ENCODE measurements at places on chromosomes 4 and X.
A peak's percentile ranks its signal among the peaks of the same experiment; 100 is the strongest.

DNA sequence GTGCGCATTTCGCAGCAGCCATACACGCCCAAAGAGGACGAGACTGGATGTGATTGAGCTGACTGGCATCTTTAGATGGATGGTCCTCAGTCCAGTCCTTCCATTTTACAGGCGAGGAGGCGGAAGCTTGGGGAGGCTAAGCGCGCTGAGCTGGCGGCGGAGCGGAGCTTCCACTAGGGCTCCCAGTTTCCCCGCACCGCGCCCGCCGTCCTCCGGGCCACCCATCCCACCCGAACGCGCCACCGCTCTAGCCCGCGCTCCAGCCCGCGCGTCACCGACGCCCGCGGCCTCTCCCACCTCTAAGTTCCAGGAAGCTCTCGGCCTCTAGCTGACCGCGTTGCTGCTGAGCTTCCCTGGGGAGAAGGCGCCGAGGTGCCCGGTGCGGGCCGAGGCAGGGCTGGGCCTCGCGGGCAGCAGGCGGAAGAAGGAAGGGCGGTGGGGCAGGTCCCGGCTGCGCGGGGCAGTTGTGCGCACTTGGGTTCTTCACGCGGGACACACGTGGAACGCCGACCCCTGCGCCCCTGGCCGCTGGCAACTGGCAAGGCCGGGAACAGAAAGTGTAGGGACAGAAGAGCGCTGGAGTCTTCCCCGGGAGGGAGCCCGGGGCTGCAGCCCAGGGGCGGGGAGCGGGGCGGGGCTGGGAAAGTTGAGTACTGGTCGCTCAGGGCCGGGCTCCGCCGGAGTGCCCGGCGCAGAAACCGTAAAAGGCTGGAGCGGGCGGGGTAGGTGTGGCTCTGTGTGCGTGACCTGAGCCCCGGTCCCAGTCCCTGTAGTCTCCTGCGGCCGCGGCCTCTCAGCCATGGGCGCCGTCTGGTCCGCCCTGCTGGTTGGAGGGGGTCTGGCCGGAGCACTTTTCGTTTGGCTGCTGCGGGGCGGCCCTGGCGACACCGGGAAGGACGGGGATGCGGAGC lies at the start of gene STBD1:
TSS of gene STBD1 (plus strand) at position 763 of the 911 bp plus-strand sequence. CDS start at position 800, 37 bp downstream.
- DNase-seq = peak; percentile 64

GRCh38 chrX:70292788-70293187 lies 2.9 kb downstream of the KIF4A start:
- DNase-seq = no peak

DNA sequence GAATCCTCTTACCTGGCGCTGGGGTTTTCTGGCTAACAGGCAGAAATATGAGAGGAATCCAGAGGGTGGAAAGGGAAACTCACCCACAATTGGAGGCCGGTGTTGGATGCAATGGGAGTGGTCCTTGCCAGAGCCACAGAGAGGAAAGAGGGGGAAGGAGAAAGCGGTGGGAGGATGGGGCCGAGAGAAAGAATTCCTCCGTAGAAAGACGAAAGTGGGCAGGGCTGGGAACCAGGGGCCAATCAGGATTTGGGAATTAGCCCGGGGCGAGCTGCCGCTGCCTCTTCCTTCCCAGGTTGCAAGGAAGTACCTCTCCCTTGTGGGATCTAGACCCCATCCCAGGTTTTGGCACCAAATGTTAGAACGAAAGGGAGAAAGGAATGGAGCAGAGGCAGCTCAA lies 83.1 kb upstream of the SPIN4 start:
- DNase-seq = no peak

DNA sequence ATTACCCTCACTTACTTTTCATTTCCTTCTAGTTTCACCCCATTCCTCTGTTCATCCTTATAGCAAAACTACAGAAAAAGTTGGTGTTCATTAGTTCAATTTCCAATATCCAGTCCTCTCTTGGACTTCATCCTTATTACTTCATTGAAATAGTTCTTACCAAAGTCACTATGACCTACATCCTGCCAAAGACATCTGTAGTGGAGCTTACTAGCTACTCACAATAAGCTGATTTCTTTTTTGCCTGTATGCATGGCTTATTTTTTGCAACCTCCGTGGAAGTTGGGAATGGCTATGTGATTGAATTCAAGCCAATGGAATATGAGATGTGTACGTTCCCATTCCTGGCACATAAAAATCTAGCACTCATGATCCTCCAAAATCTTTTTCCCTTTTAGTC lies 4.6 kb upstream of the CDKL2 start:
- DNase-seq = no peak

DNA sequence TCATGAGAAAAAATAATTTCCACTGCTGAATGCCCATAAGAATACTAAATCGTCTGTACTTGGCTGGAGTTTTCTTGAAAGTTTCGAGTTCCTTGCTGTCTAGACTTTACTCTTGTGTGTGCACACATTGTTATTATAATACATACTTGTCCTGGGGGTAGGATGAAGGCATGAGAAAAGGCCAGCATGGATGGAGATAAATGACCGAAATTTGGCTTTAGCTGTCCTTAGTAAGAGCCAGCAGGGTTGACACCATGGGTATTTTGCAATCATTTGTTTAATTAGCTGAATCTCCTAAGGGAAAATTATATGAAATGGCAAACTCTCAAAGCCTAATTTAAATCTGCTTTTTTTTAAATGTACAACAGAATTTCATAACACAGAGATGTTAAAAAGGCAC lies 641.6 kb downstream of the ADGRL3 start:
- no peak for DNase-seq

DNA sequence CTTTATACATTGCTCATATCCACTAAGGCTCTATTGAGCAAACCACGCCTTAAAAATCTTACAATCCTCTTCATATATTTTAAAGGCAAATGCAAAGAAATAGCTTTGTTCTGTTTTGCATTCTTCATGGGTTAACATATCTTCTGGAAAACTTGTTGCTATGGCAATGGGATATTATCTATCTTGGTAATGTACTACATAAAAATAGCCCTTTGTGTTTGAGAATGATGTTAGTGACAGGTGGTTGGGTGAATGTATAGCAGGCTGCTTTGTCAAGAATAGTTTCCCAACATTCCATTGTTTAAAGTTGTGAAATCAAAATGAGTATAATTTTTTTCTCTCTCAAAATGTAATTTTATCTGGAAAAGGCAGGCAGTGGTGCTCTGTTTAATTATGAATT lies 16.8 kb downstream of the REPS2 start:
- no peak for DNase-seq

DNA sequence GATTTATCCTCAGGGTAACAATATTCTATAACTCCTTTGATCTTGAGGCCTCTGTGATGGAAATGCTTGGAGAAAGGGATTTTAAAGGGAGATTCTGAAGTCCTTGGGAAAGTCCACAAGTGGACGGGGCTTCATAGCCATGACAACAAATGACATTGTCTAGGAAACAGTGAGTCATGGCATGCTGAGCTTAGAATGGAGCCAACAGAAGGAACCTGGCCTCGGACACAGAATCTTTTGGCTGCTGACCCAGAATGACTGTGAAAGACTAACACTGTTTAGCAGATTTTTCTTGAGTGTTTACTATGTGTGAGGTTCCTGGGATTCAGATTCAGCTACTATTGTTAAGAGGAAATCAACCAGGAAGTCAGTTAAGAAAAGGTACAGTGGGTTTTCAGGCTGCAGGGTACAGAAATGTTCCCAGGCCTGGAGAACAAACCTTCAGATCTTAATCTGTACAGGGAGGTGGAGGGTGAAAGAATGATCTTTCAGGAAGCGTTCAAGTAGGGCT lies 18.1 kb upstream of the CXCL2 start:
- no peak for DNase-seq

DNA sequence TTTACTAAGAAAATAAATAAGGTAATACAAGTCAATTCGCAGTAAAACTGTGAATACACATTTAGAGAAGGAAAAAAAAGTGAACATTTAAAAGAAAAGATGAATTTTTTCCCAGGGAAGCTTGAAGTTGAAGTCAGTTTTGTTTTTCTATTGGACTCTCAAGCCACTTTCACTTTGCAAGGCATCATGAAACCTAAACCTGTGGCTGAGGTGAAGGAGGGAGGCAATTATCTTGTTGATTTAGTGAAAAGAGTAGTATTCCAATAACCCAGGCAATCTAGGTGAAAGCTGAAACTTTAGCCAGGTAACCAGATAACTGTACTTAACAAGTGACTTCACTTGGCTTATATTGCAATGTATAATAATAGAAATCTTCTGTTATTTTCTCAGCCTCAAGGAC lies 138.6 kb downstream of the HDX start:
- DNase-seq = peak; percentile 44

DNA sequence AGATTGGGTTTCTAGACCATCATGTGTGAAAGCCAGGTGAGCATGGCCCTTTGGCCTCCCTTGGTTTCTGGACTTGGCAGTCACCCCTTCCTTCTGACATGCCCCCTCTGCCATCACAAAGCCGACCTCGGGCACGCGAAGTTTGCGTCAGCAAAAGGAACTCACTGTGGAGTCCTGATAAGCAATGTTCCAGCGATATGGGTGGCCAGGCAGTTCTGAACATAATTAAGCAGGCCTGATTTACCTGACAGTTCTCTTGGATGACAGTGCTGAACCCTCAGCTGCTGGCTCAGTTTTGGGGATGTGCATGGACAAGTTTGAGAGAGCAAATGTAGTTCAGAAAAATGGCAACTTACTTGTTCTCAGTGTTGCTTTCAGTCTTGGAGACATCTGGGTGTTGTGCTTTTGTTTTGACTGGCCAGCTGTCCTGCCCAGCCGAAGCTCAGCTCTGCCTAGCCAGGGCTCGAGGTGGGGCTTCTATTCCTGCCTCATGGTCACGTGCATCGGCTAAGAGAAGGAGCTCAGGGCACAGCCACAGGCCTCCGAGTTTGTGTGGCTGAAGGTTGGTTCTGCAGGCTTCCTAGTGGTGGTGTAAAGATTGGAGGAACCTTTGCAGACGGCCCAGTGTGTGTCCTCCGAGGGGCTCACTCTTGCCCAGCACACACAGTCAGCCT lies 78.3 kb downstream of the CLDN34 start:
- no peak for DNase-seq

DNA sequence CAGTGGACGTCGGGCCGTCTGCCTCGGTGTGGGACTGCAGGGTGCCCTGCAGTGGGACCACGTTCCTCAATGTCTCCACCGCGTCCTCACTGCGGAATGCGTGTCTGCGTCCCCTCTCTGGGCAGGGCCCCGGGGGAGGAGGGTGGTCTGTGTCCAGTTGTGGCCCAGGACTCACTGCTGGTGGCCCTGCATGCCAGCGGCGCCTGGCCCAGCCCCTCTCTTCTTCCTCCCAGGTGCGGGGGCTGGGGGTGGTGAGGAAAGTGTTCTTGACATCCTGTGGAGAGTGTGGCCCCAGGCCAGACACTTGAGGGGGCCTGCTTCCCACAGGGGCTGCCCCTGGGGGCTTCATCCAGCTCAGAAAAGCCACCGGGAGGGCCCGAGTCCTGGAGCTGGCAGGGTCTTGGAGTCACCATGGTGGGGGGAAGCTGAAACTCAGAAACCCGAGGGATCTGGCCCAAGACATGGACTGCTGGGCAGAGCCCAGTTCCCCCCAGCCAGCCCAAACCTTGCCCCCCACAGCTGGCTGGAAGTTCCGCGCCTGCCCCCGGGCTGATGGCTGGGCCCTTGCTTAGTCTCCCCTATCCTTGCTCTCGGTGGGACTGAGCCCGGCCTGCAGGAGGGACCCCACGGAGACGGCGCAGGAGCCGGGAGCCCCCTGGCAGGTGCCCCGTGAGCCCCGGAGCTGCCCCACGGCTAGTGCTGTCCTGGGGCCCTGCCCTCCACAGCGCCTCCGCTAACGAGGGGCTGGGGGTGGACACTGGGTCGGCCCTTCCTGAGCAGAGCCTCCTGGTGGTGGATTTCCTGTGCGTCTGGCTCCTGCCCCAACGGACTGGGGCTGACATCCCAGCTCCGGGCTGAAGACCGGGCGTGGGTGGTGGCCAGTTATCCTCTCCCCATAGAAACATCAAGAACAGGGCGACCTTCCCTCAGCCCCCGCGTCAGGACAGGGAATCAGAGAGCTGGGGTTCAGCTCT lies 2.9 kb downstream of the DOK7 start:
- DNase-seq = no peak

DNA sequence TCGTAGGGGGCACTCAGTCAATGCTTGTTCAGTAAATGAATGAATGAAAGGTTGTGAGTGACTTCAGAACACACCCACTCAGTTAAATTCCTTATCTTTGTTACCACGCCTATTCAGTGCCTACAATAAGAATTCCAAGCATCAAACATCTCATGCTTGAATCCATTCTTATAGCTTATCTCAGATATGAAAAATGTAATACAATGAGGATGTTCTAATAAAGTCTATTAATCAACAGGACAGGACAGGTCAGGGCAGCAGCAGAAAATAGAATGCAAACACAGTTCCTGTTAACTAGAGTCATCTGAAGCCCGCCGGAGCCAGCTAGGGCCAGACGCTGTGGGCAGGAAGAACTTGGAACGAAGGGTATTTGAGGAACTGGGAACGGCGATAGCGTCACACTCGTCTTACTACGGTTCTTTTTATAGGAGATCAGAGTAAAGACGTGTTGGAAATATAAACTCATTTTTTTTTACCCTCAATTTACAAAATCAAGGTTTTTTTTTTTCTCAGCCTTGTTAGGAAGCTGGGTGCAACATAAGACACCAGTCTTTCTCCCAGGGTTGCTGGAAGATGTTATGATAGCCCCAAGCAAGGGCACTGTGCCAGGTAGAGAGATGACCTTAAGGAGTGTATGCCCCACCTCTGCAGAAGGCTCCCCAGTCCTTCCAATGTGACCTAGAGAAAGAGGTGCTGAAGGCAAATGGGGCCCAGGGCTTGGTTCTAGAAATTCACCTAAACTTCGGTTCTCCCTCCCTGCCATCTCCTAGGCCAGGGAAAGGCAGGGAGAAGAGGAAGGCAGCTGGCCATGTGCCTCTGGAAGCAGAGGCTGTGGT lies 48.3 kb downstream of the SEL1L3 start:
- DNase-seq = no peak

- no peak for DNase-seq
Observed at GRCh38 chrX:148020329-148020728, 39.2 kb downstream of the FMR1NB start.

GRCh38 chr4:8383016-8383415 lies 57.5 kb downstream of the ACOX3 start:
- no peak for DNase-seq

- DNase-seq = no peak
Observed at GRCh38 chr4:176800891-176801534, 8.3 kb upstream of the VEGFC start.

DNA sequence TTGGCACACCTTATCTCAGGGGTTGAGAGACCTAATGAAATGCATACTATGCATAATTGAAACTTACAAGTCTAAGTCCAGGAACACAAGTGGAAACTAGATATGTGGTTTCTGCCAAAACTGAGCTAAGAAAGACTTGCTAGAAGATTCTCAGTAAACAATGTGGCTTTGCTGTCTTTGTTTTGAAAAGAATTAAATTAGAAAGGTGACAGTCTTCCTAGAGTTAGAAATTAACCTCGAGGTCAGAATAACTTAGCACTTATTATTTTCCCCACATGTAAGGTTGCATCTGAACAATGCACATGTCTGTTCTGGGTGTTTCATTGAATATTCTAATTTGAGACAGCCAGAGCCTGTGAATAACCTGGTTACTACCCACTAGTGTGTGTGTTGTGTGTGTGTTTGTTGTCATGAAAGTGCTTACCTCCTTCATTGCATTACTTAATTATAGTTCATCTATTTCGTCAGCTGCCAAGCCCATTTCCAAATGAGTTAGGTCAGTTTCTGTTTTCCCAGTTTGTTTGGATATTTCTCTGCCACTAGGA lies 1.5 kb downstream of the EREG start:
- DNase-seq = no peak

GRCh38 chr4:3220476-3221183 lies 28.3 kb upstream of the MSANTD1 start:
- DNase-seq = no peak

Data from left kidney (tissue), 8 donors.